ENCODE measurements at places on chromosomes 4 and X.

GRCh38 chr4:41819621-41820020, 71.1 kb upstream of the PHOX2B start:
- no peak for DNase-seq

DNA sequence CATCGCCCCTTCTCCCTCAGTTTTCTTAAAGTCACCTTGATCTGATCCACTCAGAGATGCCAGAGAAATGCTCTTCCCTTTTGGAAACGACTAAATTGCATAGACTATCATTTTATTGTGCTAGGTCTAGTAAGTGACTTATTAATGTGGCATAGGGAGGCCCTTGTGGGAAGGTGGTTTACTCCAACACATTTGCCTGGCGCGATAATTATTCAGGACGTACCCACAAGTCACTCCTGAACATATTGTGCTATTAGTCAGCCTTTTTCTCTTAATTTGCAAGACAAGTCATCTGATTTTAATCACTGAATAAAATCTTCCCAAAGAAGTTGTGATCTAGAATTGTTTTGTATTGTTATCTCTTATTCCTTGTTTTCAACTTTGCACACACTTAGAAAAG, 7.6 kb downstream of the ENPEP start:
- no peak for DNase-seq

DNA sequence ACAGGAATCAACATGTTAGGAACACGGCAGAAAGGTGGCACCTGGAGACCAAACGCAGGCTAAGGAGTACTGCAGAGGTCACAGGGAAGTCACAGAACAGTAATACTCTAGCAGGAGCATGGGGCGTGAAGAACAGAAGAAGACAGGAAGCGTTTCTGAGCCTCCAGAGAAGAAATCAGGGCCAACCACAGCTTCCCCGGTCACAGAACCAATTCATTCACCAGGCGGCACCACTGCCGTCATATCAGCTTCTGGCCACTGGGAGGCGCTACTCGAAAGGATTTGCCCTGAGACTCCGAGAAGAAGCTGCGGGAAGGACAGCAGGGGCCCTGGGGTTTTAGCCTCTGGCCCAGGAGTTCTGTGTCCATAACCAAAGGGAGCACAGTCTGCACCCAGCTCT, 78.0 kb upstream of the DRD5 start:
- peak; percentile 65 for DNase-seq

- DNase-seq, result peak; percentile 78
Observed at GRCh38 chr4:1055721-1056590, 44.5 kb downstream of the FGFRL1 start.

DNA sequence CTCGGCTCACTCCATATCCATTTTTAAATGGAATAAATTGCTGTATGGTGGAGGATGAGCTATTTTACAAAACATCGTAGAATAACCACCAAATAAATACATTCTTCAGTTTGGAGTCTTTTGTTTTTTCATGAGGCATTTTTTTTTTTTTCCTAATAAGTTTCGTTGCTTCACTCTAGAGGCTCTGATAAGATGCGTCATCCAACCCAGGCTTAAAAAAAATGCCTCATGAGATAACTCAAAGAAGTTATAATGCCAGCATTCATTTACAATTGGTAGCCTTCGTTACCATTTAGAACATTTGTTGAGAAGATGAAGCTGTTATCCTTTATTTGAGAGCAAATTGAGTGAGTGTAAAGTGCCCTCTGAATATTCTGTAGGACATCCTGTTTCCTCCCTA, 172.2 kb upstream of the CENPE start:
- no peak for DNase-seq

Data from aorta (tissue), 5 donors.